ENCODE measurements at places on chromosomes 3 and 15. TPM values are rescaled to one million over a fixed set of nuclear protein-coding genes. Genes with fewer than 3 reads are reported as not detected.

Gene ENTPD3
- total RNA-seq, result not detected

Gene SCN11A
- not detected for total RNA-seq

Gene POLQ
- 23.6 TPM for total RNA-seq

DNA sequence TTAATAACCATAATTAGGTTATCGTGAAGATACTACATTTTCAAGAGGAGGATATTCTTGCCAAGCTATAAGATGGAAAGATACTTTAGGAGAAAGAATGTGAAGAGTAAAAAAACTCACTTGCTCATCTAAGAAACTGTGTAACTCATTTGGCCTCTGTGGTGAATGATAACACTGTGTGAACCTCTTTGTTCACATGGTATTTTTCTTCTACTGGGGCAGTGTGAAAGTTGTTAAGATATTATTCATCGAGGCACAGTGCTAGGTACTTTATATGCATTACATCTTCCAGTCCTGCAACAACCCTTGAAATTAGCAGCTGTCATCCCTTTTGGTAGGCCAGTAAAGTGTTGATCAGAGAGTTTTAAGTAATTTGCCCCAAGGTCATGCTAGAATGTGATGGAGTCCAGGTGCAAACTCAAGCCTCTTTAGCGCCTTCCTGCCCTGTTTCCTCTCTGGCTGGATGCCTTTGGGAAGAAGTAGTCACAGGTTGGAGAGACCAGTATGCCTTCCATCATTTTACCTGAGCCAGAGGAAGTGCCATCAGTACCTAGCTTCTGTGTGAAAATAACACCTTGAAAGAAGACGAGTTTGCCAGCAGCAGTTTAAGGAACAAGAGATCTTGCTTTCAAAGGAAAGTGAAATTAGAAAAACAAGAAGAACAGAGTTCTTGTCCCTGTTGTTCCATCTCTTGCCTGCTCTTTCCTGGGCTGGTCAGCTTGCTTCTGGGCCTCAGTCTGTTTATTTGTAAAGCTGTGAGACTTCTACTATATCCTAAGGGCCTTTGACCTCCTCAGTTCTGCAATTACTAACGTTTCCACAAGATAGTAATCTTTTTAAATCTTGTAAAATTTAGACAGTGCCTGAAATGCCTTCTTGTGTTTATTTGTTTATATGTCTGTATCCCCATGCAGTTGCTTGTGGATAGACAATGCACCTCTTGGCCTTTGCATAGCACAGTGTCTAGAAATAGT lies 179.3 kb downstream of the FNDC3B start:
- no peaks in the 10 kb centered on the region for H3K27me3 ChIP-seq
- peaks cover 13% of the 10 kb centered on the region for H3K4me1 ChIP-seq
- H3K36me3 ChIP-seq, result peaks cover 2% of the 10 kb centered on the region
- H3K4me3 ChIP-seq, result no peak overlapping the region

GRCh38 chr15:40006003-40006402 lies 33.0 kb downstream of the SRP14 start:
- no peak overlapping the region for H3K4me3 ChIP-seq
- no peaks in the 10 kb centered on the region for H3K4me1 ChIP-seq
- H3K27ac ChIP-seq, result no peak overlapping the region
- peaks cover 9% of the 10 kb centered on the region for H3K36me3 ChIP-seq

DNA sequence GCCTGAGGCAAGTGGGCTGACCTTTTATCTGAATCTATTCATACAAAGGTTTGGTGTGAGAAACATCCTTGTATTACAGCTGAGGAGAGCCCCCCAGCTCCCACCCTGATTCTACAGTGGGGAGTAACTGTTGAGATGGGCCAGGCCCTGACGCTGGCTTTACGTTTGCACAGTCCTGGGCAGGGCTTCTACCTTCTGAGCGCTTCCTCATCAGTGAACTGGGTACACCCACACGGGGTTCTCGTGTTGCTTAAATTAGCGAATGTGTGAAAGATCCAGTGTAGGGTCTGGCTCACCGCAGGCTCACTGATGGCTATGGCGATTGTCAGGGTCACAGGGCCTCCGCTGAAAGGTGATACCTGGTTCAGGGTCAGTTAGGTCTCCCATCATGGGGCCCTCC lies 7.3 kb upstream of the GHRL start:
- H3K27ac ChIP-seq, result peak overlapping the region; percentile 82
- peaks cover 44% of the 10 kb centered on the region for H3K36me3 ChIP-seq
- peaks cover 12% of the 10 kb centered on the region for H3K4me1 ChIP-seq
- H3K4me3 ChIP-seq, result no peak overlapping the region
- no peaks in the 10 kb centered on the region for H3K27me3 ChIP-seq

DNA sequence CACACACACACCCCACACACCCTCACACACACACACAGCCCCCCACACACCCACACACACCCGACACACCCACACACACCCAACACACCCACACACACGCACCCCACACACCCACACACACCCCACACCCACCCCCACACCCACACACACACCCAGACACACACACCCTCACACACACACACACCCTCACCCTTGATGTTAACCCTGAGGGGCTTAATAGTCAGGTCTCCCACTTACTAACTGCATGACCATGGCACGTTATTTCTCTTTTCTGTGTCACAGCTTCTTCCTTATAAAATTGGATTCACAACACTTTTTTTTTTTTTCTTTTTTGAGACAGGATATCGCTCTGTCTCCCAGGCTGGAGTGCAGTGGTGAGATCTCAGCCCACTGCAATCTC lies 2.8 kb downstream of the GRM2 start:
- H3K27me3 ChIP-seq, result peaks cover 3% of the 10 kb centered on the region
- peaks cover 10% of the 10 kb centered on the region for H3K4me1 ChIP-seq
- H3K36me3 ChIP-seq, result peaks cover 2% of the 10 kb centered on the region
- peak; percentile 17 for DNase-seq

All from activated CD8-positive, alpha-beta T cell treated with anti-CD3 and anti-CD28 coated beads for 36 hours (primary cell).